ENCODE measurements at places on chromosomes 2 and 18. TPM values are rescaled to one million over a fixed set of nuclear protein-coding genes. Genes with fewer than 3 reads are reported as not detected.

Gene EMILIN1
- total RNA-seq, result 56.3 TPM

Gene C1QL2
- not detected for total RNA-seq

Gene FAM136A
- 19.5 TPM for total RNA-seq

Gene HJURP
- 1.5 TPM for total RNA-seq

Gene ARL5A
- total RNA-seq, result 52.3 TPM

Gene SLC9A4
- not detected for total RNA-seq

Gene KIAA2012
- total RNA-seq, result 2.8 TPM

Gene HOXD12
- not detected for total RNA-seq

DNA sequence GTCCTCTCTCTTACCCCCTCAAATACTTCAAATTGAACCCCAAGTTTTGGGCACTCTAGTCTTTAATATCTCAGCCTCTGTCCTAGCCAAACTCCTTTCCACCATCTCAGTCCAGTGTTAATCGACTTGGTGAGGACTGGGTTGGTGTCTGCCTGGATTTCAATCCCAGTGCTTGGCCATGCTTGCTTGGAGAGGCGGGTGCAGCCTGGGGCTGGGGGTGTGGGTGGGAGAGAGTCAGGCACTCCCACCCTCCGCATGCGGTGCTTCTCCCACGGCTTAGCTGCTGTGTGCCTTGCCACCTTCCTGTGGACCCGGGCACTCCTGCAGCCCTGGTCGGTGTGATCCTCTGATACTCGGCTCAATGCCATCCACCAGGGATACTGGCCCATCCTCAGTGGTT, 220.8 kb upstream of the HDAC4 start:
- no peak for DNase-seq

DNA sequence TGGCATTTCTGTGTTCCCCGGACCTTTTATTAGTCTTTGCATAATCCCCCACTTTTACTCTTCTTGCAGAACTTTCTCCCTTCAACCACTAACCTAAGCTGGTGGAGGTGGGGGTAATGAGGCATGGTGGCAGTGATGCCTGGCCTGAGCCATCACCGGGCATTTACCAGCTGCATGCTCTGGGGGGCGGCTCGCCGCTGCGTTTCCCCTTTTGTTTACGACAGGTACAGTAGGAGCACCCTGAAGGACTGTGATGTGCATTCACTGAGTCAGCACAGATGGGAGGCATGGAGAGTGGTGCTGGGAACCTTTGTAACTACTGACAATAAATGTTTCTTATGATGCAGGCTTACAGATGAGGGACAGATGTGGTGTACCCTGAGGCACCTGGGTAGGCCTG, 46.9 kb downstream of the PLEKHB2 start:
- DNase-seq, result no peak

DNA sequence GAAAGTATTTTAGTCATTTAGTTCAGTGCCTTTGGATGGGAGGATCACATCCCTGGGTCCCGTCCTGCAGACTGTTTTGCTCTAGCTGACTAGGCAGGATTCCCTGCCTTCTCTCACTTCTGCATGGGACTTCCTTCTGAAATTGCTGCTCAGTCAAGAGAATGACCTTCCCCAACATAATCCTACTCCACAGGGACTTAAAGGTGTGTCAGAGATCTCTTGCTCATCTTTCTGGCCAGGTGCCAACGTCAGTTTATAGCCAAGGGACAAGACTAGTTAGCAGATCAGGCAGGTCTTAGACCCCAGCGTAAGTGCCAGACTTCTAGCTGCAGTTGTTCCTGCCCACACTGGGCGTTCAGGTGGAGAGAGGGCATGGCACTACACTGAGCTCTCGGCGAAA, 9.5 kb upstream of the IL1B start:
- no peak for DNase-seq

DNA sequence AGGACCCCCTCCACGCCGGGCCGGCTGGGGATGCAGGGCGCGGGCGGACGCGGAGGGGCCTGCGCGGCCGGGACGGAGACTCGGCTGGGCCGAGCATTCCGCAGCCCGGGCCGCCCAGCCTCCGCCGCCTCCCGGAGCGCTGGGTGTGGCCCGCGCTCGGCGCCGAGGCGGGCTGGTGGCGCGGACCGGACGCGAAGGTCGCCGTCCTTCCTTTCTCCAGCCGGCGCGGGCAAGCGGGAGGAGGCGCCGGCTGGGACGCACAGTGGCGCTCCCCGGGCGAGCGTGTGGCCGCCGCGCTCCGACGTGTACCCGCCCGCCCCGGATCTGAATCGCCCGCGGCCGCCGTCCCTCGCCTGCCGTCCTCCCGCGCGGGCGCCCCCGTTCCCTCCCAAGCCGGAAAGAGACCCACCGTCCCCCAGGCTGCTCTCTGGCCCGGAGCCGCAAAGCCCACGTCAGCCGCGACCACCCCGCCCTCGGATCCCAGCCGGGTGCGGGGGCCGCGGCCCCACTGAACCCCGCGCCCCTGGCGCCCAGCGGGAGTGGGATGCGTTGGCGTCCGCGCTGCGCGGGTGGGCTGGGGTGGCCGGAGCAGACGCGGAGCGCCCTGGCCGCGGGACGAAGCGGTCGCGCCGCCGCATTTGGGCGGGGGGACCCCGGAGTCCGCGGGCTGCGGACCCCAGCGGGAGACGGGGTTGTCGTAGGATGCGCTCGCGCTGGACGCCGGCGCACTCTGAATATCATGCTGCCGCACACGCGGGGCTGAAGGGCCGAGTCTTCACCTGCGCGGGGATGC, 634 bp downstream of the SPATS2L start:
- peak; percentile 63 for DNase-seq

DNA sequence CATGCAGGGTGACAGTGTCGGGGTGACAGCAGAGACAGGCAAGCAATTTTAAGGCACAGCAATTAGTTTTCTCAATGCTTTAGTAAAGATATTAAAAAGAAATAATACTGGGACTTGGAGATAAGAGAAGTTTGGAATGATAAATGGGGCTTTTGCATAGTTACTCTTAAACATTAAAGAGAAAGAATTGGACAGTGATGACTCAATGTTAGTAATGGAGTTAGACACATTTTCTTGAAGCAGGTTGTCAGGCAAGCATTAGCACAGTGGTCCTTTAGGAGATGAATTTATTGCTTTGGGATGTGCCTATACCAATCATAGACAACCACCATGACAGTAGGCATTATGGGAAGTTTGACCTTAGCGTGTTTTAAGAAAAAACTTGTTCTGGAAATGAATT, 228.3 kb upstream of the RAB12 start:
- no peak for DNase-seq

DNA sequence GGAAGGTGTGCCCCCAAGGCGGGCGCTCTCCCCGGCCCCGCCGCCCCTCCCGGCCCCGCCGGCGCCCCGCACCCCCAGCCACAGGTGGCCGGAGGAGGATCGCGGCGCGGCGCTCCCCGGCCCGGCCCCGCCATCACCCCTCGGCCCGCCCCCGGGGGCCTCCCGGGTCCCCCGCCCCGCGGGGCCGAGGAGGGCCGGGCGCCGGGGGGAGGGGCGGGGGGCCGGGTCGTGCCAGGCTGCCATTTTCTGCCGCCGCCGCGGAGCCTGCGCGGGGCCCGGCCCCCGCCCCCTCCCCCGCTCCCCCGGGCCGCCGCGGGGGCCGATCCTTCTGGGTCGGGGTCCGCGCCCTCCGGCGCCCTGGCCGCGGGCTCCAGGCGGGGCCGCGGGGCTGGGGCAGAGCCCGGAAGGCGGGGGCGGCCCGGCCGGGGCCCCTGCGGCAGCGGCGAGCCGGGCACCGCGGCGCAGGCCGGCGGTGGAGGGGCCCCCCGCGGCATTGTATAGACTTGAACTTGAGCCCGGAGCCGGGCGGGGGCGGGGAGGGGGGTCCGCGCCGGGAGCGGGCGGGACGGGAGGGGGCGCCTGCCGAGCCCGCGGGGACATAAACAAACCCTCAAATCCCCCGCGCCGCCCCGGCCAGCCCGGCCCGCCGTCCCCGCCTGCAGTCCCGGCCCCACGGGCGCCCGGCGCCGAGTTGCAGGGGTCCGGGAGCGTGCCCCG, 556 bp downstream of the DNMT3A start:
- DNase-seq, result peak; percentile 60

DNA sequence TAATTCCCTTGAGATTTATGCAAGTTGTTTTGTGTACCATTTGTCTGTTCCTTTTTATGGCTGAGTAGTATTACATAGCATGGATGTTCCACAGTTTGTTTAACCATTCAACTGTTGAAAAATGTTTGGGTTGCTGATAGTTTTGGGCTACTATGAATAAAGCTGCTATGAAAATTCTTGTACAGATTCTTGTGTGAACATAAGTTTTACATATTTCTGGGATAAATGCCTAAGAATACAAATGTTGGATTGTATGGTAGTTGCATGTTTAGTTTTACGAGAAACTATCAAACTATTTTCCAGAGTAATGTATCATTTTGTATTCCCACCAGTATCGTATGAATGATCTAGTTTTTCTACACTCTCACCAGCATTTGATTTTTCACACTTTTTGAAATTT, 407.3 kb downstream of the PLCL1 start:
- DNase-seq, result no peak

- DNase-seq, result no peak
These were observed 34.1 kb upstream of the NXPH2 start for GRCh38 chr2:138814123-138814898.

- no peak for DNase-seq
These were observed 36.8 kb upstream of the ERCC3 start for GRCh38 chr2:127330753-127331152.

DNA sequence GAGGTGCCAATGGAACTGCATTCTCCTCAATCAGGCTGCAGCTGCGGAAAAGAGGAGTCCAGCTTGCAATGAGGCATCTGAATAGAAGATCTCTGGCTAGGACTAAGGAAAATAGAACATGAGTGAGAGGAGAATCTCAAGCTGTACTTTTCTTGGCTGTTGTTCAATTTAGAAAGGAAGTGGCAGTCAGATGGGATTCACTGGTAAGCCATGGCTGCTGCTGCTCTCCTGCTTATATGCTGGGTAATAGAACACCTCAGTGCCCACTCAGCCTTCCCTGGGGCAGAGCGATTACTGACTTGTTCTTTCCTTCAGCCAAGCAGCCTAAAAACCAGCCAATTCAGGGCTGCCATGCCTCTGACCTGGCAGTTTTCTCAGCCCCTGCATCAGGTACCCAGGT, 17.6 kb upstream of the CHST9 start:
- DNase-seq, result no peak

DNA sequence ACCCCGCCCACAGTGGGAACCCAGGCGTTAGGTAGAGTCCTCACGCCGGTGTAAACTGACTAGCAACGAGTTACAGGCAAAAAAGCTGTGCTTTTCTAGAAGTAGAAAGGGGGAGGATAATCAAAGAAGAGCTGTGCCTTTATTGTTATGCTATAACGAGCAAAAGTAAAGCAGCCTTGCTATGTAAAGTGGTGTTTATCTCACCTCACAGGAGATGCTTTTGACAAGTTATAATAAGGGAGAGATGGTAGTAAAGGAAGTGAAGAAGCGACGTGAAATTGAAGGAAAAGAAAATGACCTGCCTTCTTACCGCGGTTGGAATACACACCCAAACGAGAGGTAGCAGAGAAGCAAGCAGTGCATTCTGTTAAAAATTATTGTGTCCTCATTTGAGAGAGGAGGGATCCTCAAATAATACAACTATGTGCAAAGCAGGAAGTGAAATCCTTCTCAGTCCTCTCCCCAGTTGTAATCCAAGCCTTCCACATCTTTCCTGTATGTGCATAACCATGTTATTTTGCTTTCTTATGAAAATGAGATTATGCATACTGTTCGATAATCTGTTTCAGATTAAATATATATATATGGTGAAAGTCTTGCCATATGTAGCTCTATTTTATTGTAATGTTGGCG, 962 bp downstream of the TANK start:
- DNase-seq, result no peak

GRCh38 chr2:190537765-190538164, 3.2 kb upstream of the NEMP2 start:
- no peak for DNase-seq

GRCh38 chr2:23691106-23691470, 235.8 kb downstream of the ATAD2B start:
- no peak for DNase-seq

DNA sequence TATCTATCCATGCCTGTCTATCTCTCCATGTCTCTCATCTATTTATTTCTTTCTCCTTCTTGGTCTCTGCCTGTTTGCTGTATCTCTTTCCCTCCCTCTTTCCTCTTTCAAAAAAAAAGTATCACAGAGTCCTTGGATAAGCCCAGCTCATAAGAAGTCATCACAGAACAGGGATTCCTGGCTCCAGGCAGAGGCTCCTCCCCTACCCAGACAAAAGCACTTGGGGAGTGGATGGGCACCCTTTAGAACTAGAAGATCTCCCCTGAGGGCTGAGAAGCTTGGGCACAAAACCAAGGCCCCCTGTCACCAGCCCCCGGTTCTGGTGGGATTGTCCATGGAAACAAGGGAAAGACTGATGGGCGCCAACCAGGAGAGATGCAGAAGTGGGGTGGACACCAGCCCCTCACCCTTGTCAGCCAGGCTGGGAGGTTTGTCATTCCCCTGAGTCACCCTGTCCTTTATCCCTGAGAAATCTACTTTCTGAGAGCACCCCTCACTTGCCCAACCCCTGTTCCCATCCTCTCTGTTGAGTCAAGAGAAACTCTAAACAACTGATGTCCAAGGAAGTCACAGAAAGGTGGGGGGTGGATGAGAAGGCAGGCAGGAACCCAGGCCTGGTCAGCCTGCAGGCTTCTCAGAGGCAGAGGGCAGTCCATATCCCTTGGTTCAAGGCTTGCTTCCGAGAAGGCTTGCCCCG, 127.1 kb downstream of the TNS1 start:
- DNase-seq, result no peak

GRCh38 chr18:46756025-46756558, 761 bp downstream of the ST8SIA5 start:
- DNase-seq, result no peak

DNA sequence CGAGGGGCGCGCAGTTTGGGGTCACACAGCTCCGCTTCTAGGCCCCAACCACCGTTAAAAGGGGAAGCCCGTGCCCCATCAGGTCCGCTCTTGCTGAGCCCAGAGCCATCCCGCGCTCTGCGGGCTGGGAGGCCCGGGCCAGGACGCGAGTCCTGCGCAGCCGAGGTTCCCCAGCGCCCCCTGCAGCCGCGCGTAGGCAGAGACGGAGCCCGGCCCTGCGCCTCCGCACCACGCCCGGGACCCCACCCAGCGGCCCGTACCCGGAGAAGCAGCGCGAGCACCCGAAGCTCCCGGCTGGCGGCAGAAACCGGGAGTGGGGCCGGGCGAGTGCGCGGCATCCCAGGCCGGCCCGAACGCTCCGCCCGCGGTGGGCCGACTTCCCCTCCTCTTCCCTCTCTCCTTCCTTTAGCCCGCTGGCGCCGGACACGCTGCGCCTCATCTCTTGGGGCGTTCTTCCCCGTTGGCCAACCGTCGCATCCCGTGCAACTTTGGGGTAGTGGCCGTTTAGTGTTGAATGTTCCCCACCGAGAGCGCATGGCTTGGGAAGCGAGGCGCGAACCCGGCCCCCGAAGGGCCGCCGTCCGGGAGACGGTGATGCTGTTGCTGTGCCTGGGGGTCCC, at the start of gene ITGA4:
ITGA4 (plus strand) TSS at position 266 of the 620 bp plus-strand sequence; CDS start at position 535, 269 bp downstream.
- peak; percentile 85 for DNase-seq

DNA sequence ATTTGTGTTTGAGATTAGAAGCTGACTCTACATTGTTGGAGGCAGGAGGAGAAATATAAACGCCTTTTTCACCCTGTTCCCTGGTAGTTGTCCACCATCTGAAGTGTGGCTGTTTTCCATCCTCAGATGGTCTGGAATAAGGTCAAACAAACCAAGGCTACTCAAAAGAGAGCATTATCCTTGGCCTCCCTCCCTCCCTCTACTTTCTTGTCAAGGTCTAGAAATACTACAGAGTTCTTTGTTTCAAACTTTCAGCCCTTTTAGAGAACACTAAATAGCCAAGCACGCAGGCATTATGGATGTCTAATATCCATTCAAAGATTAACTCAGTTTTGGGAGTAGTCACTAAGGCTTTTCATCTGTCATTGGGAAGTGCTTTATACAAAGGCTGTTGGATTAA, 215.8 kb upstream of the ITGA4 start:
- DNase-seq, result no peak

Data from lower lobe of right lung (tissue), 2 donors.